CD8-positive, alpha-beta memory T cell (primary cell): ENCODE measurements at places on chromosomes 16 and 17. TPM values are rescaled to one million over a fixed set of nuclear protein-coding genes. Genes with fewer than 3 reads are reported as not detected.
A peak's percentile ranks its signal among the peaks of the same experiment; 100 is the strongest.

Gene KRTAP1-5
- not detected for total RNA-seq

Gene MYH3
- total RNA-seq: 2.6 TPM

DNA sequence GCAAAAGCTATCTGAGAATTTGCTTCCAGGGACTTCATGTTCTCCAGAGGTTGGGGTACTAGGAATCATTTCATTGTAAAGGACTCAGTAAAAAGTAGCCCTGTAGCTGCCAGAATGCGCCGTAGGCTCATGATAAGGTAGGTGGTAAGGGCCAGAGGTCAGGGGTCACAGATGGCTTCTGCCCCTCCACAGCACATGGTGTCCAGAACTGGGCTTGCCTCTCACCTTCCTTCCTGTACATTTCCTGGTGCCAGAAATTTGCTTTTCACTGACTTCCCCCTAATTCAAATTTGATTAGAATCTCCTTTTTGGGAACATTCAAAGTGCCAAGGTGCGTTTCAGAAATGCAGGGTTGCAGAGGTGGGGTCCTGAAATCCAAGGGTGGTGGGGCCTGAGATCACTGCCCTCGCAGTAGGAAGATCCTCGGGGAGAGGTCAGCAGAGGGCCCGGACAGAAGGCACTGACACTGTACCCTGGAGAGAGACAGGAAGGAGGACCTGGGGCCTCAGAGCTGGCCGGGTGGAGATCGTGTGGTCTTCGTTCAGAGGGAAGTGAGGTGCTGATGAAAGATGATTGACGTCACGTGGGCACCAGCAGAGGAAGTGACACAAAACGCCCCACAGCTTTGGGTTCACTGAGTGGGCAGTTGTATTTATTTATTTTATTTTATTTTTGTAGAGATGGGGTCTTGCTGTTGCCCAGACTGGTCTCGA is 25.5 kb upstream of the METRNL start:
- peak; percentile 31 for DNase-seq

DNA sequence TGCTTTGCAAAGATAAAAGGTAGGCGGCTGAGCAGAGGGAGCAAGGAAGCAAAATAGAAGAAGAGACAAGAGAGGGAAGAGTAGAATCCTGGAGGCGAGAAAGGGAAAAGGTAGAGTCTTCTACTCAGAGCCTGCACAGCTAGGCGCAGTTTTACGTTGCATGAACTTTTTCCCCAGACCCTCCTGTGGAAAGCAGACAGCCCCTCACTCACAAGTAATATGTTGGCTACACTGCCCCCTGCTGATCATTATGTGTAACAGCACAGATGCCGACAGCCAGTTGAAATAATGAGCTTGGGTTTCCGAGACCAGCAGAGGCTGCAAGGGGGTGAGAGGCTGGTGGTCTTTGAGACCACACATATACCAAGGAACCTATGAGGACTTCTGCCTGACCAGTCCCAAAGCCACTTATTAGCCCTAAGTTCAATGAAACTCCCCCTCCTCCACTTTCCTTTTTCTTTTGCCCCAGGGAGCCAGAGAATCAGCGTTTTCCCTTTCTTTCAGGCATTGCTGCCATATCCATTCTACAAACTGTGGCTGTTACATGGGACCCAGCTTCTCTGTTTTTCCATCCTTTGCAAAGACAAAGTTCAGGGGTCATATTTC is 22.5 kb upstream of the CMTR2 start:
- peak; percentile 18 for DNase-seq

GRCh38 chr16:15691046-15691445 is 41.0 kb downstream of the NDE1 start:
- no peak for DNase-seq

DNA sequence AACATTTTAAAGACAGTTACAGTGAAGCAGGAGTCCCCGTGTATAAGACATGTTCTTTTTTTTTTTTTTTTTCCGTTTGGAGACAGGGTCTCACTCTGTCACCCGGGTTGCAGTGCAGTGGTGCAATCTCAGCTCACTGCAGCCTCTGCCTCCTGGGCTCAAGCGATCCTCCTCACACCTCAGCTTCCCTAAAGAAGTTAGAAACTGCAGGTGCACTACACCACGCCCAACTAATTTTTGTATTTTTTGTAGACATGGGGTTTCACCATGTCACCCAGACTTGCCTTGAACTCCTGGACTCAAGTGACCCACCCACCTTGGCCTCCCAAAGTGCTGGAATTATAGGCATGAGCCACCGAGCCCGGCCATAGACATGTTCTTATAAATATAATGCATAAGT is 3.0 kb downstream of the EVI2B start:
- DNase-seq: no peak

GRCh38 chr16:85349365-85350145 is 237.3 kb upstream of the CIBAR2 start:
- no peak for DNase-seq

GRCh38 chr17:15340966-15341365 is 431 bp downstream of the TEKT3 start:
- DNase-seq: no peak

DNA sequence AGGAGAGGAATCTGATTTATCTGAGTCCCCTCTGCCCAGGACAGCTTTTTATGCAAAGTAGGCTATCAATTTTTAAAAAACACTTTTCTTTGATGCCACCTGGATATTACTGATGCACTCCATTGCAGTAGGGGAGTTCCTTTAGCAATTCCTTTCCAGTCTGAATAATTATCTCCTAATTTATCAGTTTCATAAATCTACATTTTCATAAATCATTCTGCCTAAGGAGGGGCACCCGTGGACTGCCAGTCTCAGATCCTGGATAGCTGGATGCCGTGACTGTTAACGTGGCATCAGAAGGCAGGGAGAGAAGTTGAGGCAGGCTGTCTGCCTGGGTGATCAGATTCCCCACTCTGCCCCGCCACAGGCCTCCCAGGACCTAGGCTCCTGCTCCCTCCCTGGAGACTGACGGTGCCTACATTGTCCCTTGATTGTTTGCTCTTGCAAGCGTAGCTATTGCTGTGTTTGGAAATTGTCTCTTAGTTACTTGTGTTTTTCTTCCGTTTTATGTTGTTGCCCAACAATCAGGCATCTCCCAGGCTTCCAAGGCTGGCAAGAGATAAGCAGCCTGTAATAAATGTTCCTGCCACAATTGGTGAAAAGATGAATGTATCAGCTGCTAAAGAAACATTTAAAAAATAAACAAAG is 75.2 kb downstream of the KATNIP start:
- DNase-seq: no peak

DNA sequence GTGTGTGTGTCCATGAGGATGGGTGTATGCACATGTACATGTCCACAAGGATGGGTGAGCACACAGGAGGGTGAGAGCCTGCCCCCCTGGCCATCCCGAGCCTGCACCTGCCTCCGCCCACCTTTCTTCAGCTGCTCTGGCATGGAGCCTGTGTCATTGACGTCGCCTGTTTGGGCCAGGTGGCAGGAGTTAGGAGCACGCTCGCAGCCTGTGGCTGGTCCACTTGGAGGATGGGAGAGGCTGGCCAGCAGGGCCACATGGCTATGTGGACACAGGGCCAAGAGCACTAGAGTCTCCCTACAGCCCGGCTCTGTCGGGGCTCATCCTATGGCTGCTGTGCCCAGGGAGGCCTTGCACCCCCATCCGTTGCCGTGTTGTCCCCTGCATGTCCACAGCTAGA is 21.4 kb downstream of the BAHCC1 start:
- no peak for DNase-seq
